ENCODE measurements at places on chromosomes 6 and 20.
A peak's percentile ranks its signal among the peaks of the same experiment; 100 is the strongest.

GRCh38 chr6:37794825-37795224, 24.7 kb upstream of the ZFAND3 start:
- DNase-seq = no peak

- no peak for DNase-seq
These were observed 64.8 kb upstream of the TMEM30A start for GRCh38 chr6:75349262-75349984.

DNA sequence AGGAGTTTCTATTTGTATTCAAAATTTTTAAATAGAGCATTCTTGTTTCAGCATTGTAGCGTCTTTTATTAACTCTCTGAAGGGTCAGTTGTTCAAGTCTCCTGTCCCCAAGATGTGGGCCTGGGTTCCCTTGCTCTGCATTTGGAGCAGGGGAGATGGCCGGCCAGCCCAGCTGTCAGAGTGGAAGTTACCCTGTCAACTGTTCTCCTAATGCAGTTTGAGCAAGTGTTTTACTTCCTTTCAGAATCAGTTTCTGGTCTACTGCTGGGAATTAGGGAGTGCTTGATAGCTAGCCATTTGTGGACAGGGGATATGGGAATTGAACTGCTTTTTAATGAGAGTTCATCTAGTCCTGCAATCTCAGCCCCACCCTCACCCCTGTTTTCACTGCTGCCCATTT, 116.6 kb downstream of the QKI start:
- DNase-seq = no peak

GRCh38 chr6:133873538-133873937, 15.4 kb upstream of the TCF21 start:
- no peak for DNase-seq

- no peak for DNase-seq
These were observed 71.2 kb upstream of the SMIM8 start for GRCh38 chr6:87251225-87251624.

GRCh38 chr6:33192105-33192646, at the start of gene COL11A2:
Gene COL11A2 (minus strand): TSS chr6:33192467. CDS start chr6:33192240, 227 bp downstream.
- DNase-seq = no peak

- DNase-seq = no peak
These were observed 67.5 kb upstream of the PRL start for GRCh38 chr6:22364306-22364705.

DNA sequence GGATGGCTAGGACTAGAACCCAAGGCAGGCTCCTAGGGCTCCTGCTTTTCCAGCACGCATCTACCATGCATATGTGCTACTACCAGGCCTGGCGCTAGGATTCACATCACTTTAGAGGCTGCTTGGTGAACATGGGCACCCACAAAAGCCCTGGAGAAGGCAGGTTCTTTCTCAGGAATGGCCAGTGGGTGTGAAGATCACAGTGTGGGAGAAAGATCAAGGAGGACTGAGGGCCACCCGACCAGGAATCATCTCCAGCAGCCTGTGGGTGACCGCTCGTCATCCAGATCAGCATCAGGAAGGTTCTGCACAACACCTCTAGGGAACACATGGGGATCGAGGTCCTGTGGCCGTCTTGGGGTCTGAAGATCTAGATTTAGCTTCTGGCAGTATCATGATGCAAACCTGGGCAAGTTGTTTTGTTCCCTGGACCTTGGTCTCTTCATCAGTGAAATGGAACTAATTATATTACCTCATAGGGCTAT, 27.3 kb downstream of the SRSF3 start:
- DNase-seq = no peak

DNA sequence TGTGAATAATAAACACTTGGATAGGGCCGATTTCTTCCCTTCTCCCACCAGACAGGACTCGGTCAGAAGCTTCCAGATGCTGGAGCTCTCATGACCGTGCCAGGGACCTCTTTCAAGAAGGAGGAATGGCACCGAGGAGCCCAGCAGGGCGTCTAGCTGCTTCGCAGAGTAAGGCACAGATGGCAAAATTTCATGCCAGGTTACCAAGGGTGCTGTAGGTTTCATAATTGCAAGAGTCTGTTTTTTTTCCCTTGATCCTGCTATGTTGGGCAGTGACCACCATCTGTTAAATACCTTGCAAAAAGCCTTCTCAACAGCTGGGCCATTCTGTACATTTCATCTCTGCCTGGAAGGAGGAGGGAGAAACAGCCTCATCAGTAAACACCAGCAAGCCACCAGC, 111.8 kb downstream of the EDN3 start:
- DNase-seq = no peak

- no peak for DNase-seq
These were observed 50.0 kb downstream of the CDH26 start for GRCh38 chr20:60008130-60008808.

- DNase-seq = no peak
These were observed 156.0 kb upstream of the FAM83B start for GRCh38 chr6:54690596-54690995.

GRCh38 chr6:118509009-118509617, 39.0 kb upstream of the PLN start:
- peak; percentile 44 for DNase-seq

DNA sequence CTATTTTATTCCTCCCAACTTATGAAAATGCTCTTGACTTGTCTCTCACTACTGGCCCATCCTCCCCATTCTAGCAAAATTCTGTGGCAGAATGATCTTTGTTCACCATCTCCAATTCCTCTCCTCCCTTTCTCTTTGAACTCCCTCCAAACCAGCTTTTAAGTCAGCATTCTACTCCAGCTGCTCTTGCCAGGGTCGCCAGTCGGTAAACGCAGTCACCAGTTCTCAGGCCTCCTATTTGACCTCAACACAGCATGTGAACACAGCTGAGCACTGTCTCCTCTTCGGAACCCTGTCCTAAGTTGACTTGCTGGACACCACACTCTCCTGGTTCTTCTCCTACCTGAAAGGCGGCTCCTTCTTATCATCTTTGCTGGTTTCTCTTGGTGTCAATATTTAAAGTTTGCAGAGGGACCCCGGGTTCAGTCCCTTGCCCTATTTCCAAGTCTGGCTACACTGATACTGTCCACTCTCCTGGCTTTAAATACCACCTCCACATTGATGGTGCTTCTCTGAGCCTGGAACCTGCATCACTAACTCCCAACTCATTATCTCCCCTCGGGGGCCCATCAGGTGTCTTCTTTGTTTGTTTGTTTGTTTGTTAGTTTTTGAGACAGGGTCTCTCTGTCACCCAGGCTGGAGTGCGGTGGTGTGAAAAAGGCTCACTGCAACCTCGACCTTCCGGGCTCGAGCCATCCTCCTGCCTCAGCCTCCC, 27.4 kb downstream of the GDAP1L1 start:
- DNase-seq = no peak

GRCh38 chr6:144675231-144675861, 390.2 kb downstream of the UTRN start:
- DNase-seq = no peak
